ENCODE measurements at places on chromosomes 12 and 14.

GRCh38 chr12:128790221-128790620 is 33.5 kb downstream of the SLC15A4 start:
- no peak for DNase-seq

DNA sequence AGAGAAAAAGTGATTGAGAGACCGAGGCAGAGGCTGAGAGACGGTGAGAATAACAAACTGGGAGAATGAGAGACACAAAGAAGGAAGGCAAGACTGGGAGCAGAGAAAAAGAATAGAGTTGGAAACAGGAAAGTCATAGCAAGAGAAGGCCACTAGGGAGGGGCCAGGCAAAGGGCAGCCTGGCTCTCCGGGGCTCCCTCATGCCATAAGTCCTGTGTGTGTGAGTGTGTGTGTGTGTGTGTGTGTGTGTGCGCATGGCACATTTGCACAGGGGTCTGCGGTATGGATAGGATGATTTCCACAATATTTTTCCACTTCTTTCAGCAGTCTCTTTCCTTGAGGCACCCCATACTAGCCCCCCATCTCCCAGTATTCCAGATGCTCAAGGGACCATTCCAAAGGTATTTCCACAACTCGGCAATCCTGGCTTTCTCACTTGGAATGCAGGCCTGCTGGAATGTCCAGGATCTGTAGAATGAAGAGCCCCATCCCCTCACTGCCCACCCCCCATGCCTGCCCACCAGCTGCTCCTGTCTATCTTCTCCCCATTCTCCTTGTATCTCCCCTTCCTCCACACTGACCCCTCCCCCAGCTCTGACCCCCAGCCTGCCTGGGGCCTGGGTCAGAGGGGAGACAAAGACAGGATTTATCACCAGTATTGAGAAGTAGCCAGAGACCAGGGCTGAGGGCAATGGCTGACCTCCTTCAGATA is 9.0 kb downstream of the GPR84 start:
- DNase-seq: no peak

- DNase-seq: no peak
These were observed 23.1 kb downstream of the METAP2 start for GRCh38 chr12:95497031-95497430.

DNA sequence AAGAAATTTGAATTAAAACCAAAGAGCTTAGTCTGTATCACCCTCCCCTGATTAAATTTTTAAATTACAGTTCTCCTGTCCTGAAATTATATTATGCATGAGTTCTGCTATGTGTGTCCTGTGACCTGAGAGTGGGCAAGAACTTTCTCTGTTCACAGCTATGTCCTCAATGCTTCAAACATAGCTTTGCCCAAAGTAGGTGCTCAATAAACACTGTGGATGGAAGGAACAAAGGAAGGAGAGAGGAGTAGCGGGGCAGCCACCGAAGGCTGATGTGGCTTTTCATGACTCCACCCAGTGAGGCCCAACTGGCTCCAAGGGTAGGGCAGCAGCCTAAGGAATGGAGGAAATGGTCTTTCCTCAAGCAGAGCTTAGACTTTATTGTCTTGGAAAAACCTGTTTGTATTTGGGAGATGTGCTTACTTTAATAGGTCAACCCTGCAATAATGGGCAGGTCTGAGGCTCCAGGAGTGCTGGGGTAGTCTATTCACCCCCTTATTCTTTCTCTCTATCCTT is 7.6 kb upstream of the MARK3 start:
- DNase-seq: no peak

DNA sequence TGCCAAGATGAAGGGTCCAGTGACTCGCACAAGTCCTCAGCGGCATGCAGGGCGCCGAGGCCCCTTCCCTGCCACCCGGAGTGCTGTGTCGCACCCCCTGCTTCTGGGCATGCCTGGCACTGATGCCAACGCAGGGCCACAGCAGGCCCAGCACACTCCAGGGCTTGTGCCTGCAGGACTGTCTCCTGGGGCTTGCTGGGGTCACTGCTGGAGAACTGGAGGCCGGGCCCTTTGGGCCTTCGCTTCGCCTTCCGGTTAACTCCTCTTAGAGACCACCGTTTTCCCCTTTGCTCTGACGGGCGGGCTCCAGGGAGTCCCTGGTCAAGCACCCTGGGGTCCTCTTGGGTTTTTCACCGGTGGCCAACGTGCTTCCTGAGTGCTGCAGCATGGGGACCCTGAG is 79.6 kb downstream of the WDR20 start:
- no peak for DNase-seq

DNA sequence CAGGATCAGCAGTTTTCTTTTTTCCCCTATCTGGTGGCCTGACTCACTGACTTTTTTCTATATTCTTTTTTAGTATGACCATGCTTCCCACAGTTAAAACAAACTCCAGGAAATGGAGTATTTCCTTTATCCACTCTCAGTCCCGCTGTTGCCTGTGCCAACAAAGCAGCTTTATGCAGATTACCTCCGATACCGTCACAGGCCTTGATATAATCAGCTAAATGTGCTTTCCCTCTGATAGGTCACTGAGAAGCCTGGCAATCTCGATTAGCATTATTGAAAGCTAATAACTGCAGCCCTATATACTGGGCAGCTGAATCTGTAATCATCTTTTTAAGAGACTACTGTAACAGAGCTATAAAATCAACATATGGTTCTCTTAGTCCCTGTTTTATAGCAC is 243.6 kb downstream of the KIF21A start:
- no peak for DNase-seq

DNA sequence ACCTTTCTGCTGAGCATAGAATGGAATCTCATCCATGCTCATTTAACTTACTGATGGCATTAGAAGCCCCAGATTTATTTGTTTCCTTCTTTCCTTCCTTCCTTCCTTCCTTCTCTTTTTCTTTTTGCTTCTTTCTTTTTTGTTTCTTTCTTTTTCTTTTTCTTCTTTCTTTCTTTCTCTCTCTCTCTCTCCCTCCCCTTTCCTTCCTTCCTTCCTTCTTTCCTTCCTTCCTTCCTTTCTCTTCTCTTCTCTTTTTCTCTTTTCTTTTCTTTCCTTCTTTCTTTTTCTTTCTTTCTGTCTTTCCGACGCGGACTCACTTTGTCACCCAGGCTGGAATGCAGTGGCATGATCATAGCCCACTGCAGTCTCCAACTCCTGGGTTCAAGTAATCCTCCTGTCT is 55.9 kb downstream of the C12orf75 start:
- no peak for DNase-seq

- peak; percentile 36 for DNase-seq
These were observed 824 bp upstream of the TARBP2 start for GRCh38 chr12:53500142-53500775.

GRCh38 chr12:9936591-9936990 is 4.4 kb upstream of the CLEC2A start:
- no peak for DNase-seq

DNA sequence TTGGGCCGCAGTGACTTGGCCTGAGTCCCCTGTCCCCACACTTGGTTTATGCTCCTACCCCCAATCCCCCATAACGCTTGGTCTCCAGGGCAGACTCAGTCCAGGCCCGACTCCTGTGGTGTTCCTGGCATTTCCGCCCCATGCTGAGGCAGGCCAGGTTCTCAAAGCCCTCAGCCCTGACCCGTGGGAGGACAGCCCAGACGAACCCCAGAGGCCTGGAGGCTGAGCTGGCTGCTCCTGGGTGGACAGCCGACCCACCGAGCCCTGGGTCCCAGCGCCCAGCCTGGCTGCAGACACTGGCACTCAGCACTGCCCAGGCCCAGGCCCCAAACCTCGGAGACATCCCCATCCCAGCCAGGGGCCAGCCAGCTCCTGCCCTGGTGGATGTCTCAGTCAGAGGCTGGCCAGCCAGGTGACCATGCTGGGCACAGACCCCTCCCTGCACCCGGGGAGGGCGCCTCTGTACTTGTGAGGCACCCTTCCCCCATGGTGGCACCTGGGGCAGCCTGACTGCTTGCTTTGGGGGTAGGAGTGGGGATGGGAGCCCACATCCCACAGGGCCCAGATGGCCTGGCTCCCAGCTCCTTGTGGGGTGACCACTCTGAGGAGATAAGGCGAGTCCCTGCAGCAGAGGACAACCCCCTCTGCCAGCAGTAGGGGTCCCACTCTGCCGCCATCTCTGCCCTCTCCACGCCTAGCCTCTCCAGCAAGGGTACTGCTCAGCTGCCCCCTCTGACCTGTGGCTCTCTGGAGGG is 1.4 kb downstream of the PLD4 start:
- no peak for DNase-seq

DNA sequence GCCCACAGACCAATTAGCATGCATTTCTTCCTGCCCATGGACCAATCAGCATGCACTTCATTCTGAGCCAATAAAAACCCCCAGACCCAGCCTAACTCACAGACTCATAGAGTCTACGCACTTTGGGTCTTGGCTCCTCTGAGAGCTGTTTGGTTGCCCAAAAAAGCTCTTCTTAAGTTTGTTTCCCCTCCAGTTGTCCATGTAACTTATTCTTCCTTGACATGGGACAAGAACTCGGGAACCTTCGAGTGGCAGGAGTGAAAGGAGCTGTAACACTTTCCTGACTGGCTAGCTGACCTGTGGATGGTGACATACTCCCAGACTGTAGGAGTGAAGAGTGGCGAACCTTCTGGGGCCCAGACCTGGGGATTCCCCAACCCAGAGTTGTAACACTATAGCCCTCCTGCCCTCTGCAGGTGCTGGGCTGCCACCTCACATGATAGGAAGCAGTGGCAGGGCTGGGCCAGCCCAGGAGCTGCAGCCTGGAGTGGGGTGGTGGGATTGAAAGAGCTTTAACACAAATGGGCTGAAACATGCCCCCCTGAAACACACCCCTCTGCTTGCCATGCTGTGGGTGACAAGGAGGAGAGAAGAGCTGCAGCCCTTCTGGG is 4.4 kb upstream of the BTBD7 start:
- DNase-seq: no peak

DNA sequence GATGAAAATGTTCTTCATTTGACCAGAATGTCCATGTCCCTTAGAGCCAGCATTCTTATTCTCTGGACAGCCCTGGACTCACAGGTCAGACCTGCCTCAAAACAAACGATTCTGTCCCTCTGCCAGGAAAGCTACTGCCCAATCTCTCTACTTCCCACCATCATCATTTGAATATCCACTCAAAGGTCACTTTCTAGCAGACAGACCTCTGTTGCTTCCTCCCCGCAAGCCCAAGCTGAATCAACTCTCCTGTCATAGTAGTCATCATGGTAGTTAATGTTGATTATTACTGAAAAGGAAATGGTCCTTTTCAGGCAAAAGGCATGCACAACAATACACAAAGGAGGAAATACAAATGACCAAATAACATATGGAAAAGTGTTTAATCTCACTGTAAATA is 39.6 kb upstream of the CPM start:
- no peak for DNase-seq

DNA sequence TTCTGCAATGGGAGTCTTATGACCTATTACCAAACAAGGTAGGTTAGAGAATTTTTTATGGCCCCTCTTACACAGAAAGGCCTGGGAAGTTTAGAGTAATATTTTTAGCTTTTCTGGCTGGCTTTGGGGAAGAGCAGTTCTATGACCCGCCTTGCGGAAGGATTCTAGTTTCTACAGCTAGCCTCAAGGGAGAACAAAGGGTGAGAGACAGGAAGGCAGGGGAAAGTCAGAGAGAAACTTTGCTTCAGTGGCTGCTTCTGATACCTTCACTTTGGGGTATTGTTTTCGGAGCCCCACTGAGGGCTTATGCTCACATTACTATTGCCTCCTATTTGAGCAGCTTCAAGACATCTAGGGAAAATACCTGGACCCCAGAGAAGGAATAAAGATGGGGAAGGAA is 80.7 kb upstream of the NUDT4 start:
- no peak for DNase-seq

- no peak for DNase-seq
These were observed 505.9 kb downstream of the FLRT2 start for GRCh38 chr14:86035882-86036281.

DNA sequence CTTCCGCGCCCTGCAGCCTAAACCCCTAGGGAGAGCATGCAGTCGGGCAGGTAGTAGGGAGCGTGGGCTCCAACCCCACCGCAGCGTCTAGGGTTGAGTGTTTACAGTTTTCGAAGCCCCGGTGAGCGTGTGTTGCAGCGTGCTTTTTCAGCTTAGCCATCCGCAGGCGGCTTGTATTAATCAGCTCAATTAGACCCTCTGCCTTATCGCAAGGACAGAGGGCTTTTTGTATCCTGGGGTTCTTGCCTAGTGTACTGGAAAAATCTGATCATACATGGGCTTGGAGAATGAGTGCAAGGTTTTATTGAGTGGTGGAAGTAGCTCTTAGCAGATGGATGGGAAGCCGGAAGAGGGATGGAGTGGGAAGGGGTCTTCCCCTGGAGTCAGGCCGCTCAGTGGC is 44.4 kb upstream of the GNG2 start:
- DNase-seq: no peak

DNA sequence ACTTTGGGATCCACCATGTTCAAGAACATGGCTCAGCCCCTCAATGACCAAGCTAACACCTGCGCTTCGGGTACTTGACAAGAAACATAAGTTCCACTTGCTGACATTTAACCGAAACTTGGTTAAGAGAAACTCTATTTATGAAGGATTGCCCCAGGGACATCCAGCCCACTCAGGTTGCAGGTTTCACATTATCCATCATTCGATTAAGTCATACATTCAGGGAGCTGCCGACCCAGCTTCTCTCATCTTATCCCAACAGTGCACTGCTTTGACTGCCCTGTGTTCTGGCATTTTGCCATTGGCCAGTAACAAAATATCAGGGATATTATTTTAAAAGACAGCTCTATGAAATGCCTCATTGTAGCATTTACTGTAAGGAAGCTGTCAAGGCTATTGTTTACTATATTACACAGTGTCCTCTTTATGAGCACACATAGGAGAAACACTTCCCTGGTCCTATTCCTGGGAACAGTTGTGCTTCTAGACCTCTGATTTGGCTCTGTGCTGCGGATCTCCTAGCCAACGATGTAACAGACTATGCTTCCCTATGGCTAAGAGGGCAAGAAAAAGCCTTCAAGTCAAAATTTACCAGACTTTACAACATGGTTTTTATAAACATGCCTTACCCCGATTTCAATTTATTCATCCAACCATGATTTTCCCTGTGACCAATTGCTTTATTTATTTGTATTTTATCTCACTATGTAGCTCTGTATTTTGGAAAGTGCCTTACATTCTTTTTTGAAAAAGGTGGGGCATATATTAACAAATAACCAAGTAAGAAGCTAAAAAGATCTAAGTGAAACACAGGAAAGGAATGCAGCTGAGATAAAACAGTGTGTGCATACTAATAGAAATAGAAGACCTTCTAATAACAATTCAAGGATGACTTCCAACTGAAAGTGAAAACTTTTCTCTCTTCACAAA is 109.3 kb downstream of the ITPR2 start:
- no peak for DNase-seq

GRCh38 chr12:2284857-2285256 is 232.1 kb downstream of the CACNA1C start:
- DNase-seq: no peak

DNA sequence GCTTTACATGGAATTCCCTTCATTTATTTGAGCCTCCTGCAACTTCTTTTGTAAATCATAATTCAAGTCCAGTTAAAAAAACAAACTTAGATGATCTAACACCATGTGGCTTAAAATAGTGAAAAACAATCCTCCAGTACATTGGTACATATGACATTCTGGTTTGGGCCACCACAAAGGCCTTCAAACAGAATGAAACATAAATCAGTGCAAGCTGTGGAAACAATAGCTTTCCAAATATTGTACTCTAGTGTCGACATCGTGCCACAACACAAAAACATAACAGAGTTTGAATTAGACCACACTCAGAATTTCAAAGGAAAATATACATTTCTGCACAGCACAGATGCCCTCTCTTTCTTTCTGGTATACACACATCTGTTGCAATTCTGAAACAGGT is 751.3 kb downstream of the SLC6A15 start:
- DNase-seq: no peak

- DNase-seq: no peak
These were observed 69.6 kb downstream of the NT5DC3 start for GRCh38 chr12:103771466-103771865.

Data from SIG-M5 (cell line).